ENCODE measurements at places on chromosomes 4 and X. TPM values are rescaled to one million over a fixed set of nuclear protein-coding genes. Genes with fewer than 3 reads are reported as not detected.

MAGEB17 gene
- total RNA-seq, result not detected

FGFBP2 gene
- not detected for total RNA-seq

ARHGAP6 gene
- 1.3 TPM for total RNA-seq

HMGN5 gene
- total RNA-seq, result 0.98 TPM

CYTL1 gene
- 101 TPM for total RNA-seq

ATOH1 gene
- not detected for total RNA-seq

BEX1 gene
- total RNA-seq, result not detected

ARMCX1 gene
- total RNA-seq, result 23.8 TPM

MAD2L1 gene
- total RNA-seq, result 9.1 TPM

UGT2B7 gene
- total RNA-seq, result not detected

TSPAN7 gene
- 9.6 TPM for total RNA-seq

BTC gene
- 0.10 TPM for total RNA-seq

FRMD7 gene
- total RNA-seq, result not detected

DBET gene
- not detected for total RNA-seq

NXF2B gene
- not detected for total RNA-seq

TMEM271 gene
- total RNA-seq, result not detected

RIPPLY1 gene
- total RNA-seq, result not detected
